Activated T-helper 17 cell treated with anti-CD3 and anti-CD28 coated beads, Interleukin-2, amount 50 U/mL, for 72 hours (primary cell): ENCODE measurements at places on chromosomes 3 and 15.

GRCh38 chr15:80839764-80840130 is 60.6 kb downstream of the CEMIP start:
- H3K36me3 ChIP-seq: no peaks in the 10 kb centered on the region
- no peak overlapping the region for H3K27ac ChIP-seq
- H3K27me3 ChIP-seq: peaks cover 31% of the 10 kb centered on the region
- ATAC-seq: no peak
- no peak overlapping the region for H3K4me3 ChIP-seq
- H3K4me1 ChIP-seq: no peaks in the 10 kb centered on the region

GRCh38 chr15:89317186-89317720 is 17.4 kb downstream of the POLG start:
- H3K27ac ChIP-seq: peak overlapping the region; percentile 45
- ATAC-seq: peak; percentile 71
- peaks cover 100% of the 10 kb centered on the region for H3K36me3 ChIP-seq
- peaks cover 10% of the 10 kb centered on the region for H3K4me1 ChIP-seq
- no peaks in the 10 kb centered on the region for H3K27me3 ChIP-seq
- H3K4me3 ChIP-seq: peak overlapping the region; percentile 18

GRCh38 chr3:152472672-152472954 is 203.9 kb downstream of the MBNL1 start:
- peak overlapping the region; percentile 80 for H3K27ac ChIP-seq
- H3K36me3 ChIP-seq: no peaks in the 10 kb centered on the region
- peaks cover 12% of the 10 kb centered on the region for H3K4me1 ChIP-seq
- ATAC-seq: no peak
- peak overlapping the region; percentile 61 for H3K4me3 ChIP-seq

GRCh38 chr15:39127925-39128617 is 452.8 kb upstream of the THBS1 start:
- no peak overlapping the region for H3K4me3 ChIP-seq
- H3K27me3 ChIP-seq: peaks cover 20% of the 10 kb centered on the region

DNA sequence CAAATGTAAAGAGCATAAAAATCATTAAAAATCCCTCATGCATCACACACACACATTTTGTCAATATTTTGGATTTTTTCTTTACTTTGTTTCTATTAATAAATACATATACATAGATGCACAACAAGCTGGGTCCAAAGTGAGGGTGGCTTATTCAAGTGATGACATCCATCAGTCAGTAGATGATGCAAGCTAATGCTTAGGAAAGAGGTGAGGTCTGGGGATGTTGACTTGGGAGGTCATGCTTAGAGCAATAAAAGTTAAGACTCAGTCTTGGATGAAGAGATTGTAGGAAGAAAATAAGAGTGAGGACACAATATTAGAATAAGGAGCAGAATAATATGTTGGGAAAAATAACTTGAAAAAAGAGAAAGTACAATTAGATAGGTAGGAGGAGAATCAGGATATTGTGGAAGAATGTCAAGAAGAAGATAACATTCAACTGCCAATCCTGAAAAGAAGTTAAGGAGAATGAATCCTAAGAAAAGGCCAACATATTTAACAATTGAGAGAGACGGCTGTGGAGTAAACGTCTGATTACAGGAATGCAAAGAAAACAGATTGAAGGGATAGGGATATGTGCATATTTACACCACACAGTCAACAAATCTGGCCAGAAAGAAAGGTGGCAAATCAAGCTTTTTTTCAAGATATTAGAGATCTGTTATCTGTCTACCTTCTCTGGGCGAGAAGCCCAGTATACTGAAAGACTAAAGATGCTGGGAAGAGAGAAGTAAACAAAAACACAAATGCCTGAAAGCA is 111.0 kb upstream of the TJP1 start:
- H3K27ac ChIP-seq: no peak overlapping the region
- H3K36me3 ChIP-seq: no peaks in the 10 kb centered on the region
- ATAC-seq: no peak
- peaks cover 21% of the 10 kb centered on the region for H3K27me3 ChIP-seq
- no peaks in the 10 kb centered on the region for H3K4me1 ChIP-seq

- H3K27me3 ChIP-seq: no peaks in the 10 kb centered on the region
- H3K27ac ChIP-seq: no peak overlapping the region
- ATAC-seq: no peak
- no peak overlapping the region for H3K4me3 ChIP-seq
- no peaks in the 10 kb centered on the region for H3K4me1 ChIP-seq
Observed at GRCh38 chr3:99134986-99135385, 233.5 kb upstream of the DCBLD2 start.
